ENCODE measurements at places on chromosomes 1 and 21.

GRCh38 chr1:198253668-198254067, 96.9 kb downstream of the NEK7 start:
- no peak for DNase-seq

DNA sequence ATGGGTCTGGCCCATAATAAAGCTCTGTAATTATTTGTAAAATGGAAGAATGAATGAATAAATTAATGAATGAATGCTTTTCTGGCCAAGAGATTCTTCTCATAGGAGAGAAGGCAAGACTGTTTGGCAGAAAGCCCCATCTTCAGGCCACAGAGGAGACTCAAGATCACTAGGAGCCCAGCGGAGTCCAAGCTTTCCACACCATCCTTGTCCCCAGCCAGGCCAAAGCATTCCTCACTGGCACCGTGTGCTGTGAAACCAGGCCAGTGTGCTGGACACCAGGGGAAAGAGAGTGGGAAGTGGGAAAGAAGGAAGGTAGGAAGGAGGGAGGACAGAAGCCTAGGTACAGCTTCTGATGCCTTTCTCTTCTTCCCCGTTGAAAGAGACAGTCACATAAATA, 86.4 kb downstream of the PLXNA2 start:
- no peak for DNase-seq

- DNase-seq, result no peak
Observed at GRCh38 chr1:117237726-117238381, 27.1 kb upstream of the VTCN1 start.

DNA sequence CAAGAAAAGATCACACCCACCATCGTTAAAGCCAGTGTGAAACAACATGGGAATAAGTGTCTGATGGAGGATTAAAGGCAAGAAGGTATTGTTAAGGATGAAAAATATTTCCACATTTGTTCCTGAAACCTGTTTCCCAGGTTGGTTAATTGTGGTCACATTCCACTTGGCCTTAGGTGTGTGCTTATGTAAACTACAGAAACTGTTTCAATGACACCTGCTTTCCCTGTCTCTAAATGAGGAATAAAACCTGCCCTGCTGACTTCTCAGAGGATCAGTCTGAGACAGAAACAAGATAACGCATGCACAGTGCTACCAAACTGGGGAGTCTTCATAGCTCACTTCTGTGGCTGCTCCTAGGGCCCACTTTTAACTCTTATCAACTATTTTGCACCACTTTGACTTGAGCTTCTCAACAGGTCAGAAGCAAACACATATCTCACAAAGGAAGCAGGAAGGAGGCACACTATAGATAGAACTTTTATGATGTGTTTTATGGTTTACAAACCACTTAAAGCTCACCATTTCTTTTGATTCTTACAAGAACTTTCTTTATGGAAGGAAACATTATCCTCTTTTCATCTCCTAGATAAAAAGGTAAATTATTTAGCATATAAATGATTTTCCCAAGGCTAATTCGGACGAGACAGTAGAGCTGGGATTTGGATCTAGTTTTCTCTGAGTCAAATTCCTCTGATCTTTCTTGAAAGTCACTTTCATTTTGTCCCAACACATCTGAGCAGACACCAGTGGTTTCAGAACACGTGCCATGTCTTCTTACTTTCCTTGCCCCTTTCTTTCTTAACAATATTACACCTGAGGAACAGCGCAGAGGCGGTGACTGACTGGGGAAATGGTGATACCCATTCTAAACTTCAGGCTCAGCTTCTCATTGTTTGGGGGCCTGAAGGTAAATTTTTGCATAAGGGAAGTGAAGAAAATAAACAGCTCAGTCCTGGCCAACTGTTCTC, 33.4 kb downstream of the CYP2J2 start:
- DNase-seq, result peak; percentile 14

- no peak for DNase-seq
Observed at GRCh38 chr1:15751717-15752116, 6.9 kb upstream of the FBLIM1 start.

DNA sequence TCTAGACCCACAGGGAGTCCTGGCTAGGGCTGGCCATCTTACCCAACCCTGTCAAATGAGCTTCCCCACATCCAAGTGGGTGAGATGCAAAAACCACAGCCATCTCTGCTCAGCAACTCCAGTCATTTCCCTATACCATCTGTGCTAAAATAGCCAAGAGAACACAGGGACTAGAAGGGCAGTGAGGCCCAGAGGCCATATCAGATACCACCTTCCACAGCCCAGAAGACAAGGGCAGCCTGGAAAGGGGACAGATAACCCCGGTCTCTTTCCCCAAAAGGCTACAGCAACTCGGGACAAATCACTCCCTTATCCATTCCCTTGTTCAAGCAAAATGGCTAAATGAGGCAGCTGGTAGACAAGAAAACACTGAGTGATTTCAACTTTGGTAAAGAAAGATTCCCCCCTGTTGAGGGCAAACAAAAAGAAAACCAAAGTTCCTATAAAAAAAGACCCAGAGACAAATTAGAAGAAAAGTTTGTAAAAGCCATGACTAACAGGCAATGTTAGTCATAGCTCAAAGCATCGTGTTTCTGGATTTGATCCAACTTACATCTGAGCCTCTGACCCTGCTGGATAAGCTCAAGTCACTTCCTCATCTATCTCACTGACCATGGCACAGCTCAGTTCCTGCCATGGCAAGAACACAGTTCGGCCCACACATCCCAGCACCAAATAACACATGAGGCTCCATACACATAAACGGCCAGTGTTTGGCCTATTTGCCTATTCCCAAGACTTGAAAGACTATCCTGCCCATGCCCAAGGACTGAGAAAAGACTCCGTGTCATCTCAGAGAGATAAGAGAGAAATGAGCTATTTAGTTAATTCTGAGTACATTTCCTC, 3.1 kb downstream of the LAMB3 start:
- DNase-seq, result peak; percentile 37

- no peak for DNase-seq
Observed at GRCh38 chr21:34554227-34554626, 42.2 kb upstream of the KCNE1 start.

DNA sequence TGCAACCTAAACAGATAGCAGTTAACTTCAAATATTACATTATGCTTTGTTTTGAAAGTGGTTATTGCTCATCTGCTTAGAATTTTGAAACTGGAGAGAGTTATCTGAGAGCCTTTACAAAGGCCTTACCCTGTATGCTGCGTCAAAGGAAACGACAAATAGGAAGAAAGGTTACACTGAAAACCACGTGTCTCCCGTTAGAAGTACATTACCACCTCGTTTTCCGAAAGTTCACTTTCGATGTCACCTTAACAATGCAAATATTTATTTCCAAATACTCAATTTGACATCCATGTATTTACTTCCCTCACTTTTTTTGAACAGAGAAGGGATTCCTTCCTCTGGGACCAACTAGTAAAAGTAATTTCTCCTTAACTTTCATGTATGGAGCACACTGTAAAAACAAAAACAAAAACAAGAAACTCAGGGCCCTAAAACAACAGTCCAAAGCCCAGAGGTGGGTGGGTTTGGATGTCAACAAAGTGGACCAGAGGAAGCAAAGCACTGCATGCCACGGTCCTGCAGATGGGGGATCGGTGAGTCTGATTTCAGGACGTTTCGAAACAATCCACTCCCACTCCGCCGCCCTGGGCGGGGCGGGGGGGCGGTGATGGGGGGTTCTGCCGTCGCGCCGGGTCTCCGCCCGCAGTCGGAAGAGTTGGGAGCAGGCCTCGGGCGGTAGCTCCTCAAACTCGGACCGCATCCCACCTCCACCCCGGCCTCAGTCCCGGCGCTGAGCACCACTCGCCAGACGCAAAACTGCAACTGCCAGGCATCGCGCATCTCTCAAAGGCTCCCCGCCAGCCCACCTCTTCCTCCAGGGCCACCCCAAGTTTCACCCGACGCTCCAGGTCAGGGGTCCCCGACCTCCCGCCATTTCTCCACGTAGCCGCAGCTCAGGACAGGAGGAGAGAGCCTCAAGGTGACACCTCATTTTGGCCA, 841 bp downstream of the ADSS2 start:
- peak; percentile 52 for DNase-seq

GRCh38 chr1:161219078-161219892, 4.1 kb downstream of the APOA2 start:
- no peak for DNase-seq

DNA sequence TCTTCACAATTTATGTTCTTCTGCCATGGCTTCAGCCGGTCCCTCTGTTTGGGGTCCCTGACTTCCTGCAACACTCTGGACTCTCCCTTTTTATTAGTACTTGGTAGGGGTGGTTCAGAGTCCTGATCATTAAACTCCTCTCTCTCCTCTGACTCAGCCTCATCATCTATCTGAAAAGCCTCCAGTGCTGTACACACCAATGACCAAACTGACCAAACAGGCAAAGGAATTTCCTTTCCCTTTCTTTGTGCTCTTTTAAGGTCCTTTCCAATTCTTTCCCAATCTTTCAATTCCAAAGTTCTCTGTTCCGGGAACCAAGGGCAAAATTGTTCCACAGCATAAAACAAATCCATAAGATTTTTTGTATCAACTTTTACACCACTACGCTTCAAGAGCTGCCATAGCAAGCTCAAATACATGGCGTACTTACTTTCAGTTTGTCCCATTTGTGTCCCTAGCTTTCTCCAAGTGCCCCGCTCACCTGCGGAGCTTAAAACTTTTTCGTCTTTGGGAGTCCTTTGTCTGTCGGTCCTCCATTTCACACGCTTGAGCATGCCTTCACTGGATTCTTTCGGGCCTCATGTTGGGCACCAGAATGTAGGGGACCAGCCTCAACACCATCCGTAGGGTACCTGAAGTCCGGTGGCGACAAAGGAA, 9.6 kb downstream of the DAP3 start:
- no peak for DNase-seq

- no peak for DNase-seq
Observed at GRCh38 chr1:1197188-1197500, 9.2 kb downstream of the TNFRSF18 start.

DNA sequence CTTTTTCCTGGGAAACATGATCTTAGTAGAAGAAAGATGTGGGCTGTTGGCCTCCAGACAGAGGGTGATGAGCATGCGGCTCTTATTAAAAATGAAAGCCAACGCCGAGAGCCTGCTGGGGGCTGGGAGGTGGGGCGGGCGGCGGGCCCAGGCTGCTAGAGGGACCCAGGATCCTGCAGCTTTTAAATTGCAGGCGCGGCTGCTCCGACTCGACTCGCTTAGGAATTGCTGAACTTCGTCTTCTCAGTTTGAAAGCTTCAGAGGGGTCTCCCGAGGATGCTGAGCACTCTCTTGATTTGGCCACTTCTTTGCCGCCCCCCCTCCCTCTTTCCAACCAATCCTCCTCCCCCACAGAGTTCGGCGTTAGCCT, 1.2 kb downstream of the AGPAT3 start:
- peak; percentile 75 for DNase-seq

GRCh38 chr1:229196404-229197264, 74.3 kb upstream of the RAB4A start:
- DNase-seq, result no peak

GRCh38 chr1:237562242-237562823, 328.4 kb downstream of the ZP4 start:
- DNase-seq, result no peak

DNA sequence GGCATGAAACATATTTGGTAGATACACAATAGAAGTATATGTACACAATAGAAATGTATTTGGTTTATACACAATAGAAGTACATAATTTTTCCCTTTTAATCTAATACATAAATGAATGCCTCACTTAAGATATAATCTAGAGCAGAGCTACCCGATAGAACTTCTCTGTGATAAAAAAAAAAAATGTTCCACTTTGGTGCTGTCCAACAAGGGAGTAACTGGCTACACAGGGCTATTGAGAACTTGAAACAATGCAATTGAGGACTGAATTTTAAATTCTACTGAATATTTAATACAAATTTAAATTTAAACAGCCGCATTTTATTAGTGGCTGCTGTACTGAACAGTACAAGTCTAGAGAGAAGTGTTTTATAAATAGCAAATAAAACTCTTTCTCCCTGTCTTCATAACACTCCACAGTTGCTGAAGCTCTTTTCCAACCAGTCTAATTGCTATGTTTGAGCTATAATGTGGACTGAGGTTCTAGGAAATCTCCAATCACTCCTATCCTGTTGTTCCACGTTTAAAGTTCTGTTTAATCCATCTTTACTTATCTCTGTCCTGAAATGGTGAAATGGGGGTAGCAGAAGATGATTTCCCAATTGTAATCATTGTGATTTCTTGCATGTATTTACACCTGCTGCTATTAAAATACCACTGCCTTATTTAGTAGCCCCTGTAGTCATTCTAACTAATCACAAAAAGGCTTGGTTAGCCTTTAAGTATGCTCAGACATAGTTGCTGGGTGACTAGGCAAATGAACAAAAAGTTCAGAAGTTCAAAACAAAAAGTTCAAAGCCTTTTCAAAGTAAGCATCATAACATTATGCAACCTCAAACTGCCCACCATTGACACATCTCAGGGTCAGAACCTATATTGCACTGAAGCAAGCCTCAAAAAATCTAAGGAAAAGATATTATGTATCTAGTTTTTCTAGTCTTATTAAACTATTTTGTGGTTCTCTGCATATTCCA, 192.3 kb upstream of the C1orf87 start:
- no peak for DNase-seq

DNA sequence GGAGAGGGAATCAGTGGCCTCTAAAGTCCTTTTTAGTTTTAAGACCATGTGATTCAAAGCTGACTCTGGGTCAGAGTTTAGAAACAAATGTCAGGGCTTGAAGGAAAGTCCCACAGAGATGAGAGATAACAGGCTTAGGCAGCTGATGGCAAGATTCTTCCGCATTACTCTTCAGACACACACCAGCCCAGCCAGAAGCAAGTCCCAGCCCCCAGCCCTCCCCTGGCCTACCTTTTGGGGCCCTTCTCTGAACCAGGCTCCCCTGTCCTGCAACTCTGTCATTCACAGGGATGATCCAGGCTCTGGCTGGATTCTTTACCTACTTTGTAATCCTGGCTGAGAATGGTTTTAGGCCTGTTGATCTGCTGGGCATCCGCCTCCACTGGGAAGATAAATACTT, 13.1 kb upstream of the CASQ1 start:
- DNase-seq, result no peak

GRCh38 chr1:200775850-200776249, 37.2 kb downstream of the CAMSAP2 start:
- DNase-seq, result no peak

- DNase-seq, result peak; percentile 74
Observed at GRCh38 chr1:145425436-145426029, at the start of gene NBPF20. Gene NBPF20, minus strand, starts transcription at chr1:145425603. Its CDS starts 20,331 bp downstream, at chr1:145405272.

DNA sequence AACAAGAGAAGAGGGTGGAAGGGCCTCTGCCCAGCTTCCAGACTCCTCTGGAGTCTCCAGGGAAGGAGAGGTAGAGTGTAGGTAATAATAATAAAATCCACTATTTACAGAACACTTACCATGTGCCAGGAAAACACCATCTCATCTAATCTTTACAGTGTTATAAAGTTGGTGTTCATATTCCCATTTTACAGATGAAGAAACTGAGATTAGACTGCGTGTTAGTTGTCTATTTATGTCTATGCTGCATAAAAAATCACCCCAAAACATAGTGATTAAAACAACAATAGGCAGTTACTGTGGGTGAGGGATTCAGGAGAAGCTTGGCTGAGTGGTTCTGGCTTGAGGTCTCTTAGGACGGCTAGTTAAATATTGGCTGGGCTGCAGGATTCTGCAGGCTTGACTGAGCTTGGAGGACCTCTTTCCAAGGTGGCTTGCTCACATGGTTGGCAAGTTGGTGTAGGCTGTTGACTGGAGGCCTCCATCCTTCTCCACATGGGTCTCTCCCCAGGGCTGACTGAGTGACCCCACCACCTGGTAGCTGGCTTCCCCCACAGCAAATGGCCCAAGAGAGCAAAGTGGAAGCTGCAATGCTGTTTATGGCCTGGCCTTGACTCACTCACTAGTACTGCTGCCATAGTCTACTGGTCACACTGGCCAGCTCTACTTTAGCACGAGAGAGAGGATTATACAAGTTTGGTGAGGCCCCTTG, 6.5 kb upstream of the ALX3 start:
- DNase-seq, result no peak

Measured in activated naive CD4-positive, alpha-beta T cell treated with anti-CD3 and anti-CD28 coated beads for 36 hours (primary cell).